T follicular helper cell (primary cell): ENCODE measurements at places on chromosomes 11 and 22.

- DNase-seq, result no peak
These were observed 27.7 kb upstream of the TP53I11 start for GRCh38 chr11:44978274-44978960.

DNA sequence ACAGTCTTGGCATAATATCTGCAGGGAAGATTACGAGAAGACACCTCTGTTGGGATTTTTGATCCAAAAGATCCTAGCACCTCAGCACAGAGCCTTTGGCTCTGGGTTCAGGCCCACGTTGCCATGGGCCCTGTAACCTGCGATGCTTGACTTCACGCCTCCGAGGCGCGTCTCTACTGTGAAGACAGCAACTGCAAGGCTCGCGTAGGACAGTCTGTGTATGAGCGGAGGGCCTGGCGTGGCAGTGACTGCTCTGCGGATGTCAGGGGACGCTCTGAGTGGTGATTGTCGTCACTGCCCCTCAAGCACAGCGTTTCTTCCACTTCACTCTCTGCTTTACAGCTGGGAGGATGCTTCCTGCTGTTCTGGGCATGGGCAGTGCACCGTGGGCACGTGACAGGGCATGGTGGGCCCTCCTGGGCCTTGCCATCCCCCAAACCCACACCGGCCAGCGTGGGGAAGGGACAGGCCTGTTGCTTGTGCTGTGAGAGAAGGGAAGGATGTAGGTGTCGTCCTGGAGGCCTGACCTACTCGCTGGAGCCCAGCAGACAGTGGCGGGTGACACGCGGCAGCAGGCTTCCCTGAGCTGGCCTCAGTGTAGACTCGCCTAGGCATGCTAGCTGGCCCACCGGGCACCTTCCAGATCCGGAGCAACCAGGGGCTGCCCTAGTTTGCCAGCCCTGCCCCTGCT lies 26.5 kb downstream of the GLB1L2 start:
- no peak for DNase-seq

DNA sequence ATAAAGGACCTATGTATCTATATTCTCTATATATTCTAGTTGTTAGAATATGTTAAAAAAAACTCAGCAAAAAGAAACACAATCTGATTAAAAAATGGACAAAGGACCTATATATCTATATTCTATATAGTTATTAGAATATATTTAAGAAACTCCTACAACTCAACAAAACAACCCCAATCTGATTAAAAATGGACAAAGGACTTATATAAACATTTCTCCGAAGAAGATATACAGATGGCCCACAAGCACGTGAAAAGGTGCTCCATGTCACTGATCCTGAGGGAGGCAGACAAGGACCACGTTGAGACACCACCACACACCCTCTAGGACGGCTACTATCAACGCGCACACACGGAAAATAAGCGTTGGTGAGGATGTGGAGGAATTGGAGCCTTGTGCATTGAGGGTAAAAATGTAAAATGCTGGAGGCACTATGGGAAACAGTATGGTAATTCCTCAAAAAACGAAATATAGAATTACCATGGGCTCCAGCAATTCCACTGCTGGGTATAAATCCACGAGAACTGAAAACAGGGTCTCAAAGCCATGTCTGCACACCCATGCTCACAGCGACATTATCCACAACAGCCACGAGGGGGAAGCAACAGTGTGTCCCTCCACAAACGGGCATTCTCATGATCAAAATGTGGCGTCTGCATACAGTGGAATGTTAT lies 22.7 kb downstream of the YPEL1 start:
- peak; percentile 32 for DNase-seq

- DNase-seq, result no peak
These were observed 404.2 kb upstream of the NARS2 start for GRCh38 chr11:78978831-78979230.

DNA sequence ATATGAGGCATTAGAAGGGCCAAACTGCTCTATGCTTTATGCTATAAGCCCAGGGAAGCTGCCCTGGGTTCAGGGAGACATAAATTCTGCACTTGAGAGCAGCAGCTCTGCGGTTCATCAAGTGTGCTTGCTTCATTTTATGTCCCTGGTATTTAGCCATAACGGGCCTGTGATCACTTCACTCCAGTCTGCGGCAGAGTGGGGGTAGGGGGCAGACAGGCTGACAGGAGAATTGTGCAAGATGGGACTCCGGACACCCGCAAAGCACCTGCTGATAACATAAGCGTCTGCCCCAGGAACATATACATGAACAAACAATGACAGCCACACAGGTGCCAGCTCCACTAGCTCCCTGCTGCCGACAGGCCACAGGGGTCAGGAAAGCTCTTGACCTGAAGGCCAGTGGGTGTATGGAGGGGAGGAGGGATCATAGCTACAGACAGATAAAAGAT lies 56.1 kb downstream of the SMCO4 start:
- no peak for DNase-seq

GRCh38 chr11:31484497-31484896 lies 24.9 kb downstream of the IMMP1L start:
- DNase-seq, result no peak

DNA sequence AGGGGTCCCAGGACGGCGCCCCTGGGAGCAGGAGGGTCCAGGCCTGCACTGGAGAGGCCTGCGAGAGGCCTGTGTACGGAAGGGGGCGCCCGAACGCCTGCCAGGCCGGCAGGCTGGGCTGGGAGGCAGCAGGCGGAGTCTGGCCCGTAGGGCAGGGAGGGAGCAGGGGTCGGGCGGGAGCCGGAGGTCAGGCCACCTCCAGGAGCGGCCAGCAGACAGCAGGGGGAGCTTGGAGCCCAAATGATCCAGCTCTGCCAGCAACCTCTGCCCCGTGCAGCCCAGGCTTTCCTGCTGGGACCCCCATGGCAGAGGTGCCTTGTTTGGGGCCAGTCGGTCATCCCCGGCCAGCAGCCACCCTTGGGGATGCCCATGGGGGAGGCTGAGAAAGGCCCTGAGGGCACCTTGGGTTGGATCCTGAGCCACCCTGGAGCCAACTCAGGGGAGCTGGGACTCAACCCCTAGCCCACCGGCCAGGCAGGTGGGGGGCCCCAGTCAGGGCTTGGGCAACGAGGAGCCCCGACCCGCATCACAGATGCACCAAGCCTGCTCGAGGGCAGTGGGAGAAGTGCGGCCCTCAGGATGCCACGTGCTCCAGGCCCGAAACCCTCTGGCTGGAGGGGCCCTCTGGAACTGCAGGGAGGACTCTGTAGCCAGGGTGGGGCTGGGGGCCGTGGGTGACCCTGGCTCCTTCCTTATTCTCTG lies 9.6 kb upstream of the SYT8 start:
- DNase-seq, result no peak

DNA sequence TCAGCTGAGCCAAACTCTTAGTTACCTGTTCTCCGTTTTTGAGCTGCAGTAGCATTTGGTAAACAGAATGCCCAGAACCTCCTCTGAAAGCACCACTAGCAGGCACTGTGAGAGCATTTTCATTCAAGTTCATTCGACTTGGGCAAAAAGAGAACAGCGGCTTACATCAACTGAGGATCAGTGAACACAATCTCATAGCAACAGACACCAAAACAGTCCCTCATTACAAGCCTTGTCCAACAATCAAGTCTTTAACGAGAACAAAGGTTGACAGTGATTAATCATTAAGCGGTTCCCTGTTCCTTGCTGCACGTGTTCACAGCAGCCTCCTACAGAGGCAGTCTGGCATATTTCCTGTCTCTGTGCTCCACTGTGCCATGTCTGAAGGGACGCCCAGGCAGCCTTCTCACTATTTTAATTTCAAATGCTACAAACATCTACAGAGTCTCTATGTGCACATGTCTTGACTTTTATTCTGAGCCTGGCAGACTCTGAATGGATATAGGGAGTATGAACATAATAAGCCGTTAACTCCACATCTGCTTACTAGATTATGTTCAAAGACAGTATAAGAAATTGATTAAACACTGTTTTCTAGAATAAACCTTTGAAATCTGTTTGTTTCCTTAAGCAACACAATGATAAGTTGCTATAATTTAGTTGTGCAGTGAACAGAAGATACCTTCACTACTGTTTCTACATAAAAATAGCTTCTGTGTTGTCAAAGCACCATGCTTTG lies 88.3 kb upstream of the MTMR2 start:
- DNase-seq, result peak; percentile 61

DNA sequence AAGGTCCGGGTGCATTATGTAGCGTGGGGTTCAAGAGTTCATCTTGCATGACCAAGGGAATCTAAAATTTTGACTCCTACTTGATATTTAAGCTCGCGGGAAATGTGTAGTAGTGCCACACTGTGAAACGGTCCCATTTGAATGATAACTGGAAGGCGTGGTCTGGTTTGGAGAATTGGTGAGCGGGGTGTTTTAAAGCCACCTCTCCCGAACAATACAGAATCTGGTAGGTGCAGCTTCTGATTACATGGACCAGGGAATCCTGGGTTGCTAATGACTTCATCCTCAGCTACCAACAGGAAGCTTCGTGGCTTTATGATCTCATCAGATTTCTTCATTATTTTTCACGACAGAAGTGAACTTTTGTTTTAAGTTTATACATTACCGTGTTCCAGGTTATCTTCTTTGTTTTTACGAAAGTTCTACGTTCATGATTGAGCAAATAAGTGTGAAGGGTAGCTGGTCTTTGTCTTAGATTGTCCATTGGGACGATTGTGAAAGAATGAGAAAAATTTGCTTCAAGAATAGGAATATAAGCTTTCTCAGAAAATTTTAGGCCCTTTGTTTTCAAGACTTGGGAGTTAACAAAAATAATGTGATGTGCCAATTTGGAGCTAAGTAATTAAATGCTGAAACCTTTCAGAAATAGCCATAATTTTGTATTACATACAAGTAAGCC lies 1.7 kb downstream of the QSER1 start:
- DNase-seq, result peak; percentile 39

DNA sequence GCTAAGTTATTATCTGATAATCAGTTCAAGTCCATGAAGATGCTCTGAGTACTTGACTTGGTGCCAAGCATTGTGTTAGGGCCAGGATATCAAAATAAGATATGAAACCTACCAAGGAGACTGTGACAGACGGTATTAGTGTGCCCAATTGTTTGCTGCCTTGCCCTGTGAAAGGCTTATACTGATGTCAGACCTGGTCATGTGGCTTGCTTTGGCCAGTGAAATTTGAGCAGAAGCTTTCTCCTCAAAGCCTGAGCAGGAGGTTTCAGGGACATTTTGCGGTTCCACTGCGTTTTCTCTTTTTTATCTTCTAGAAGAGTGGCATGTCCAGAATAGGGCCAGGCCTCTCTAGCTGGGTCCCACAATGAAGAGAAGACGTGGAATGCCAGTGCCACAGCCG lies 15.8 kb upstream of the PKNOX2 start:
- no peak for DNase-seq

DNA sequence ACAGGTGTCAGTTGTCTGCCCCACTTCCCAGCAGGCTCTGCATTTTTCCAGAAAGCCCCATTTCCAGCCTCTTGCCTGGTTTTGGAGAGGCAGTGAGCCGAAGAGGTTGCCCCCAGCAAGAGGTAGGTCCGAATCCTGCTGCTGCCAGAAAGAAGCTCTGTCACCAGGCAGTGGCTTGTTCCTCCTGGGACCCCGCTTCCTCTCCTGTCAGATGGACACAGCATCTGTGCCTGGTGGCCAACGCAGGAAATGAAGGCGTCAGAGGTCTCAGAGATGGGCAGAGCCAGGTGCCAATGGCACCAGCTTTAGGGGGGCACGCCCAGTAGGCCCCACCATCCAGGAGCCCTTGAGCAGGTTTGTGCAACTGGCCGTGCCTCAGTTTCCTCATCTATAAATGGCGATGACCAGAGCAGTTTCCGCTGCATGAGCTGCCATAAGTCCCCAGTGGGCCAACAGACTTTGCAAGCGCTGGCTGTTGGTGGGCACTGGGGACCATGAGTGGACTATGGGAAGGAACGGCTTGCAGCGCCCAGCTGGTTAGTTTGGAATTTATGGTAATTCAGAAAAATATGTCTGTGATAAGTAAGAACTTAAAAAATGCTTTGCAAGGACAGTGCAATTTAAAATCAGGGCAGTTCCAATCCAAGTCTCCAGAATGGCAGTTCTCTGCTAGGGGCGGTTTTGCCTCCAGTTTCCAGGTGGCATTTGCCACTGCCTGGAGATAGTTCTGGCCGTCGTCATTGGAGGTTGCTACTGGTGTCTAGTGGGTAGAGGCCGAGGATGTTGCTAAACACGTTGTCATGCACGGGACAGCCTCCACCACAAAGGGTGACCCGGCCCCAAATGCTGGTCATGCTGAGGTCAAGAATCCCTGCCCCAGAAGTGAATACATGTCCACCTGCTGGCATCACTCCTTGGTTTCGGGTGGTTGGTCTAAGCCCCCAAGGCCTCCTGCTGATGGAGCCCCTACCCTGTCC lies 2.3 kb upstream of the OSBPL5 start:
- DNase-seq, result no peak

GRCh38 chr11:126113515-126113957 lies 50.9 kb upstream of the CDON start:
- DNase-seq, result no peak

DNA sequence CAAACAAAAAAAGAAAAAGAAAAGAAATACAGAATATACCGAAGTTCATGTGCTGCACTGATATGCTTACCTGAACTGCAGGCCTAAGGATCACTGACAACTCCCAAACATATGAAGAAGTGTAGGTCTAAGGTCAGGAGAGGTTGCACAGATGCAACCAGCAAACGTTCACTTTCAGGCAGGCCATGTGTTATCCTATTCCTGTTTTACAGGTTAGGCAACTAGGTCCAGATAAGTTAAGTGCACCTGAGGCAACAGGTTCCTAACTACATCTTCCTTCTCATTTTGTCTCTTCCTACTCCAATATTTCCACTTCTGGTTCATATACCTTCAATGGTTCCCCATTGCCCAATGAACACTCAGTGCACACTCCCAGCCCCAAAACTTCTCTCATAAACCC lies 15.1 kb downstream of the PI4KA start:
- DNase-seq, result no peak

GRCh38 chr11:123650901-123651300 lies 3.5 kb downstream of the SCN3B start:
- DNase-seq, result no peak

DNA sequence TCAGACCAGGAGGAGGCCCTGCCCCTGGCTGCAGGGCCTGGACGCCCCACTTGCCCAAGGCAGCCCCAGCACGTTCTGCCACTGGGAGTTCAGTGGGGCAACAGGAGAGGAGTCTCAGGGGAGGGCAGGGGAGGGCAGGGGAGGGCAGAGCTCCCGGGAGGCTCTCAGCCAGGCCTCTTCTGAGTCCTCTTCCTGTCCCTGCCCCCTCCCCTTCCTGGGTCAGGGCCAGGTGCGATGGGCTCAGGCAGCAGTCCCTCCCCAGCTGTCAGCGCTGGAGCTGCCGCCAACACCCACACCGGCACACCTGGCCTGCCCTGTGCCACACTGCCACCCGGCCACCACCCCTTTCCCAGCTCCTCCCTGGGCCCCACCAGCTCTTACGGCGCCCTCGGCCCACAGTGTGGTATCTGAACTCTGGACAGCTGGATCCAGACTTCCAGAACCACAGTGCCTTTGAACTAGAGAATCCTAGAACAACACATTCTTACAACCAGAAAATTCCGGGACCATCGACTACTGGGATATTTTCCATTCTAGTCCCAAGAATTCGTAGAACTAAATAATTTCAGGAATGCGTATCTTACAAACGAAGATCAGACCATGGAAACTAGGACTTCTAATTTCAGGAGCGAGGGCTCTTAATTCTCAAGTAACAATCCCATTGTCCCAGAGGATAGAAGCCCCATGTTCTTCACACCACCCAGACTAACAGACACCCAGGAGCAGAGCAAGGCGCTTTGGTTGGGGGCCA lies 21.8 kb downstream of the RPL3 start:
- DNase-seq, result no peak
